ENCODE measurements at places on chromosomes 5 and 9.
A peak's percentile ranks its signal among the peaks of the same experiment; 100 is the strongest.

- DNase-seq: no peak
These were observed 5.1 kb upstream of the TUT7 start for GRCh38 chr9:86359151-86359879.

GRCh38 chr9:128703616-128704355 lies 1.5 kb downstream of the PKN3 start:
- DNase-seq: no peak

DNA sequence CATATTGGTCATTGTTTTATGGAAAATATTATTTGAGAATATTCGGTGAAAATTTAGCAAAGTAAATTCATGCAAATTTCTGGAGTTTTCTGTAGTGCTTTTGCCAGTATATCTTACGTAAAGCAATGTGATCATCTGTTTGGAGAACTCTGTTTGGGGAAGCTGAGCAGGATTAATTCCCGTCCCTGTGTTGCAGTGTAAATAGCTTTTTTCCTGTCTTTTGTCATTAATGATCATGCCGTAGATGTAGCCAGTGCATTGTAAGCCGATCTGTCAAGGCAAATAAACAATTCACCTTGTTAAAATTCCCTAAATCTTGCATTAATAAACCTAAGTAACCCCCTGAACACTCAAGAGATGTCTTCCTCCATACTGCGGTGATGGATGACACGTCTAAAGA lies 39.2 kb downstream of the PPIC start:
- DNase-seq: no peak

- no peak for DNase-seq
These were observed 27.3 kb upstream of the TTC23L start for GRCh38 chr5:34811706-34812105.

DNA sequence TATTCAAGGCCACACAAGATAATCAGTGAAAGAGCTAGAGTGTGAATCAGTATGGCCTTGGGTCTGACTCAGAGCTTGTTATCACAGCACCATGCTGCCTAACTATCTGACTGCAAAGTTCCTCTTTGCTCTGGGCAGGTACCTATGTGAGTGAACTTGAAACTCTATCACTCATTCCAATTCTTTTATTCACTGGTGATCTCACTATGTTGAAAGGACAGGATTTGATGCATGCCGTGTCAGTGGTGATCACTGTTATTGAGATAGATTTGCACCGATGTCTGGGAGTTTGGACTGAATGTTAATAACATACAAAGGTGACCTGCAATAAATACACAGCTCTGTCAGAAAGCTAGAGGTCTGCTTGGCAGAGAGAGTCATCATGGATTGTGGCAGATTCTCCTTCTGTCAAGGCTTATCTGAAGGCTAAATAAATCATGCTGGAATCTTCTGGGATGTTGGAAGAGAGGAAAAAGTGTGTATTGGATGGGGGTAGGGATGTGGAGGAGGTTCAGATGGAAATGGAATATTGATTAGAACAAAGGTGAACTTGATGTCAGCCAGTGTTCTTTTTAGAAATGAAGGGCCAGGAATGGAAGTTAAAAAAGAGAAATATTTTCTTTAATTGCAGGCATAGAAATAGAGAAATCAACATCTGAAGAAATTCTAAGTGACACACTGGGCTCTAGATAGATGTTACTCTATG lies 91.8 kb upstream of the TNC start:
- DNase-seq: no peak

GRCh38 chr5:149114403-149115312 lies 26.6 kb upstream of the ABLIM3 start:
- DNase-seq: peak; percentile 53

GRCh38 chr9:18393340-18394130 lies 80.4 kb upstream of the ADAMTSL1 start:
- DNase-seq: no peak

DNA sequence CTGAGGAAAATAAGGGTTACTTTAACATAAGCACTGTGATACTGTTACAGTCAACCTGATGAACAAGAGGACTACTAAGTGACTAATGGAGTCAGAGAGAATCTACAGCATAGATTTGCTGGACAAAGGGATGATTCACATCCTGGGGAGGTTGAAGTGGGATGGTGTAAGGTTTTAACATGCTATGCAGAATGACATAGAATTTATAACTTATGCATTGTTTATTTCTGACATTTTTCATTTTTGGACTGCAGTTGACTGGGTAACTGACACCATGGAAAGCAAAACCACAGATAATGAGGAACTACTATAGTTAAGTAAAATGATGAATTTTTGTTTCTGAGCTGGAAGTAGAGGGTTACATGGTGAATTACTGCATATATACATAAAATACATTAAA lies 389.2 kb downstream of the MAT2B start:
- no peak for DNase-seq
